ENCODE measurements at places on chromosomes 16 and 17. TPM values are rescaled to one million over a fixed set of nuclear protein-coding genes. Genes with fewer than 3 reads are reported as not detected.

DNA sequence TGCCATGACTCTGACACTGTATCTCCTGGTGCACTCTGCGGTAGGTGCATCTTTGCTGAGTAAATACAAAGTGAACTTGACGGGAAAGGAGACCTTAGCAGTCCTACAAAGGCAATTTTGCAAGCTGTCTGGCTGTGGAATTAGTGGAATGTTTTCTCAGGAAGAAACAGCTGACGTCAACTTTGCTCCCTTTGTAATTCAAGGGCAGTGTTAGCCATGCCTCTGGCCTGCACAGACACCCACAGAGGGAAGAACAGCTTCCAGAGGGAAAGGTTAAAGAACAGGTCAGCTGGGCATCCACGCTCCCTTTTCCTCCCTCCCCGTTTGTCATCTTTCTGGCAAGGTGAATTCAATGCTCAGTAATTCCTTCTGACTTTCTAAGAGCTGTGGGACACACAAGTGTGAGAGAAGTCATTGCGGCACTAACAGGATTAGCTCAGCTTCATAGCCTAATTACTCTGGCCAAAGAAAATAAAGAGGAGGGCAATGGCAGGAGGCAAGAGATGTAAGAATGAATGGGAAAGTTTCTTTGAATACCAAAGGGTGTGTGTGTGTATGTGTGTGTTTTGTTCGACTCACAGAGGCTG is 476.9 kb upstream of the GOT2 start:
- peak; percentile 65 for DNase-seq

Gene SEPTIN12
- total RNA-seq = not detected

- DNase-seq = no peak
Measured at GRCh38 chr17:75096082-75096625, 8.4 kb downstream of the SLC16A5 start.

GRCh38 chr16:86625029-86625428 is 46.7 kb downstream of the FOXL1 start:
- no peak for DNase-seq

DNA sequence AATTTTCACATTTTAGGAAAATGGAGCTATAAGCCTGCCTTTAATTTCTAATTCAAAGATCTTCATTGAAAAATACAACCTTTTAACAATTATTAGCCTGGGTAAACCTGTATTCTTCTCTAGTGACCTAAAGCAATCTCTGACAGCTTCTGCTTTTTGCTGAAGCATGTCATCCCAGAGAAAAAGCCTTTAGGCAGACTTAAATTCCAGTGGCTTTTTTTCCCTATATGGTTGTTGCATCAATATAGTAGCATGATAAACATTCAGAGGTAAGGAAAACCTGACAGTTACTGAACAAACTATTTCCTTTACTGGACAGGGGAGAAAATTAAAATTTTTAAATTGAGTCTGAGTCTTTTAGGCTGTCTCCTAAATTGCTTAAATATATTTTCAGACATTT is 7.8 kb upstream of the EVI2A start:
- DNase-seq = no peak

- no peak for DNase-seq
Measured at GRCh38 chr17:77892469-77893143, 65.9 kb upstream of the TNRC6C start.

Data from left lobe of liver (tissue), 2 donors.